Omental fat pad (tissue), 4 donors: ENCODE measurements at places on chromosomes 3 and 15. TPM values are rescaled to one million over a fixed set of nuclear protein-coding genes. Genes with fewer than 3 reads are reported as not detected.

The TMEM212 gene
- total RNA-seq, result not detected

The PAK6 gene
- total RNA-seq, result 1.5 TPM

The CIB2 gene
- 5.6 TPM for total RNA-seq

The CRYGS gene
- 0.93 TPM for total RNA-seq

The C3orf70 gene
- 2.8 TPM for total RNA-seq

The RTP1 gene
- total RNA-seq, result not detected

The GABRB3 gene
- total RNA-seq, result 1.8 TPM

The STRIT1 gene
- total RNA-seq, result not detected

The GOLGA8G gene
- total RNA-seq, result not detected

The IL1RAP gene
- 35.5 TPM for total RNA-seq

The FNDC3B gene
- total RNA-seq, result 181 TPM

The ETV5 gene
- 18.4 TPM for total RNA-seq

The TJP1 gene
- total RNA-seq, result 94.6 TPM

The NPHP3 gene
- total RNA-seq, result 25.6 TPM
